ENCODE measurements at places on chromosomes 12 and 14.

DNA sequence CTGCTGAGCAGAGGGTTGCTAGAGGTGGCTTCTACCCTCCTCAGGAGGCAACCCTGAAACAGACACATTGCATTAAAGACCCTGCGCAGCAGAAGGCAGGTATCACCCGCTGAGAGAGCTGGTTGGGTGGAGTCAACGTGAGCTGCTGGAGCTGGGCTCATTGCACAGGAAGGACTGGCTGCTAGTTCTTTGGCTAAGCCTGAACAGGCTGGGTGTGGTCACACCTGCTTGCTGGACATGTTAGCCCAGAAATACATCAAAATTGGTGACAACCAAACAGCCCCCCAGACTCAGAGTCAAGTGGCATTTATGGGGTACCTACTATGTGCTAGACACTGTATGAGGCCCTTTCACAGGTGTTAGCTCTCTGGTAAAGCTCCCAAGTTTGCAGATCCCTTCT lies 33.8 kb upstream of the IRF2BPL start:
- DNase-seq: no peak

- DNase-seq: no peak
These were observed 29.1 kb upstream of the NXPH4 start for GRCh38 chr12:57187222-57188089.

DNA sequence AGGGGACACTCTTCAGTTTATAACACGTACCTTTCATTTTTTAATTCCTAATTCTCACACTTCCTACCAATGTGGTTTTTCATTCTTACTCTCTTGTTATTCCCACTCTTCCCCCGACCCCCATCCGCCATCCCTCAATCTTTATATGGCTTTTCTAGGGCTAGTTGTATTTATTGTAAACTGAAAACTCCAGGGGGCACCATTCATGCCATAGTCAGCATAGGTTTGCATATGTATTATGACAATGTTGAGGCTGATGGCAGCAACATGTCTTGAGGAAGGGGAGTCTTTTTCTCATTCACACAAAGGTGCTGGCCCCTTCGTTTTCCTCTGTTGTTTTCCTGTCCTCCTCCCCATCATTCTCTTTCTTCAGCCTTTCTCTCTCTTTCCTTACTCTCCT lies 27.7 kb upstream of the LTA4H start:
- no peak for DNase-seq

DNA sequence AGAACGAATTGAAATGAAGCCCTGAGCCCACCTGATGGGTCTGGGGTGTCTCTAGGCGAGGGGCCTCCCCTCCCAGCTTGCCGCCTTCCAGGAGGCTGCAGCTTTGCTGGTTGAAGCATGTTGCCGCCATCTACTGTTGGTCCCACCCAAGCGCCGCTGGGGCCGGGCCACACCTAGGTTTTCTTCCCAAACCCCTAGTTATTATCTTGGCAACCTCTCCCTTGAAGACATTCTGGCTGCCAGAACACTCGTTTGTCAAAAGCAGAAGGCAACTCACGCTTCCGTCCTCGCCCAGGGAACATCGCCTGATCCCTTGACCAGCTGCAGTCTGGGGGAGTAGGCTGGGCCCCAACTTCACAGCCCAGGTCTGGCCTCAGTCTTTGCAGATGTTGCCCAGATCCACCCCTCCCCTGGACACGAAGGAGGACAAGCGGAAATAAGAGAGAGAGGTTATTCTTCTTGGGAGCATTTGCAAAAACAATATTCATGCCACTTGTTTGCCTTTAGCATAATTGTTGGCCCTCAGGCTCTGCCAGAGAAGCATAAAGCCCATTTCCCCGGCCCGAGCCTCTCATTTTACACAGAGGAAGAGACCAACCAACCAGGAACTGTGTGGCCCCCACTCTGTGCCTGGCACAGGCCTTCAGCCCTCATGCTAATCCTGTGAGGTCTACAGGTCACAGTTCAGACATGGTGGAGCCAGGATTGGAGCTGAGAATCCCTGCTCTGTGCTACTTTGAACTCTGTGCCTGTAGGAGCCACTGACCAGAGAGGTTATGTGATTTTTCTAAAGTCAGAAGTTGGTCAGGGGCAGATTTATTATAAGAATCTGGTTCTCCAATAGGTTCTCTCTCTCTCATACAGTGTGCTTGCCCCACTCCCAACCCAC lies 6.8 kb downstream of the EMP1 start:
- no peak for DNase-seq

- no peak for DNase-seq
These were observed 5.1 kb upstream of the PCNX1 start for GRCh38 chr14:70902184-70902583.
